ENCODE measurements at places on chromosomes 12 and 14.

- DNase-seq: peak; percentile 71
Observed at GRCh38 chr12:128551266-128551665, 272.5 kb downstream of the SLC15A4 start.

DNA sequence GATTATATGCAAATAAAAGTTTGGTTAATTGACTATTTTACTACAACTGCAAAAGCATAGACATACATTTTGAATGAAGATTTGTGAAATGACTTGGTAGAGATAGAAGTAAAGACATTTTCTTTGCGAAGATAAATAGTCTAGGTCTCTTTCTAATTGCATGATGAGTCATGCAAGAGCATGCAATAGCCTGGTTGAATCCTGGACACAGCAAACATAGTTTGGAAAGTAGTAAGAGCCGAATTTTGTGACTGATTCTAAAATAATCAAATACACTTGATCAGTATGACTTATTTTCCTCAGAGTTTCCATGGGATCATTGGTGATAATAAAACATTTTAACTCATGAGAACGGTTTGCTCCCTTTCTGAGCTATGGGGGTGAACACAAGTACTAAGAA lies 27.7 kb upstream of the CAND1 start:
- peak; percentile 16 for DNase-seq

- no peak for DNase-seq
Observed at GRCh38 chr14:26896447-26896846, 298.6 kb upstream of the NOVA1 start.

DNA sequence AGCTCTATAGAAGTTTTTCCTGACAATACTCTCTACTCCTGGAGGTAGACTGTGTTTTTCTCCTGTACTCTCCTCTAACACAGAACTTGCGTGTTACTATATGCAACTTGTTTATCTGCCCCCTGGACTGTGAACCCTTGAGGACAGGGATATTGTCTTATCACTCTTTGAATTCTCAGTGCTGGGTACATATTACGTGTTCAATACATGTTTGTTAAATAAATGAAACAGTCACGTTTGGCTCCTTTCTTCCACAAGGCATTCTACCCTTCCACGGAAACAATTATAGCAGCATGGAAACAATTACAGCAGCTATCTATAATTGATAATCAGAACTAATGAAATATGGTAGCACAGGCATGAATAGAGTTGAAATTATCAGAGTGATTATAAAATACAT lies 50.7 kb downstream of the CRADD start:
- DNase-seq: no peak

- no peak for DNase-seq
Observed at GRCh38 chr14:101708853-101709532, 52.5 kb upstream of the PPP2R5C start.

GRCh38 chr14:63180011-63180410 lies 24.2 kb upstream of the RHOJ start:
- DNase-seq: no peak

DNA sequence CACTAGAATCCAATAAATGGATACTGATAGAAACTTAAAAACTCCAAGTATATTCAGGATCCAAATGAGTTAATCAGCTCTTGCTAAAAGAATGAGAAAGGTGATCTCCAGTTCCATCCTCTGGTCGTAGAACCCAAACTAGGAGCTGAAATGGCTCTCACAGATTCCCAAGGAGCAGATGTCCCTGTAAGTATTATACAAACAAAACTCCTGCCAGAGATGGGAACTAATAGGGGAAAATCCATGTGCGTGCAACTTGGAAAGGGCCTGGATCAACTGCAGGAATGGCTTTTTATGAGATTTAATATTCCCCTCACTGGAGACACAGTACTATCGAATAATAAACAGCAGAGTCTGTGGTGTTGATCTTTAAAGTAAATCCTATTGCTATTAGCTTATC lies 309.2 kb upstream of the TBX3 start:
- DNase-seq: no peak

DNA sequence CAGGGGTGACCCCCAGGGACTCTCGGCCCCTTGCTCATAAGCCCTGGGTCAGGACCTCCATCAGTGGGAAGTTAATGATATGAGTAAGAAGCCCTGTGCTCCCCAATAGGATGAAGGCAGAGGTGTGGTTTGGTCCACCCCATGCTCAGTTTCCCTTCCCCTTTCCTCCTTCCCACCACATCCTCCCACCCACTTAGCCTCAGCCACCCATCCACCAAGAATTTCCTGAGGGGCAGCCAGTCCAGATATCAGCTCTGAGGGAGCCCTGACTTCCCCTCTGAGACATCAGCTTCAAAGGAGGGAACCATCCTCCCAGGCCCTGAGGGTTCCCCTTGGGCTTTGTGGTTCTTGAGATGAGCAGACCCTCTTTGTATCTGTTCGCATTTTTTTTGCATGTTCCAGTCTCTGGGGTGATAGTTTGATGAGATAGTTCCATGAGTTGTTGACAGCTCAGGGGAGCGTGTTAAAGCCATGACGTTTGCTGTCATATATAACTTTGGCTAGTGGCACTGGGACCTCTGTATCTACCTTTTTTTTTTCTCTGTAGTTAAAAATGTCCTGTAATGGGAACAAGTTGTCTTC lies 71.2 kb downstream of the LGMN start:
- DNase-seq: no peak

DNA sequence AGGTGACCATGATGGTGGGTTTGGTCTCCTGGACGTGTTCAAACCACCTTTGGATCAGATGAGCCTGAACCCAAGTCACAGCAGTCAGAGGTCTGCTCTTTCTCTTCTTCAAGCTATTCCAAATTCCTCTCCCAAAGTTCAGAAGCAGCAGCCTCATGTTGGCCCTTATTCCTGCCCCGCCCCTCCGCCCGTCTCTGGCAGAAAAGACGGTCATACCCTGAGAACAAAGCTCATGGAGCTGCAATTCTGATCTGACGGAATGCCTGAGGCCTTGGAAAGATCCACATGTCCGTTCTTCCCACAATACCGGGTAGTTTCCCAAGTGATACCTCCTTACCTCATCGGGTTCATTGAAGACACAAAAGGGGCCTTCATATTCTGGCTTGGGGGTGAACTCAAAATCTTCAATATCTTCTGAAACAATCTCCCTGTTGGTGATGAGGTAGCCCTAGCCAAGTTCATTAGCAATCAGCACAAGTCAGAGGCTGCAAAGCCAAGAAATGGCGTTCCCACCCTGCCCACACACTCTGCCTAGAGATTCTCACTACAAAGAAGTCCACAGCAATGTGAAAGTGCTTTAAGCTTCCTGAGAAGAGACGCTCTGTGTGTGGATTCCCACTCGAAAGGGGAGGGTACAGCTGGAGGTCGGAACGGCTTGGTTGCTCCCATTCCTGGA lies 11.2 kb downstream of the POLE start:
- DNase-seq: no peak

GRCh38 chr12:85779768-85780167 lies 56.4 kb downstream of the RASSF9 start:
- DNase-seq: peak; percentile 36

DNA sequence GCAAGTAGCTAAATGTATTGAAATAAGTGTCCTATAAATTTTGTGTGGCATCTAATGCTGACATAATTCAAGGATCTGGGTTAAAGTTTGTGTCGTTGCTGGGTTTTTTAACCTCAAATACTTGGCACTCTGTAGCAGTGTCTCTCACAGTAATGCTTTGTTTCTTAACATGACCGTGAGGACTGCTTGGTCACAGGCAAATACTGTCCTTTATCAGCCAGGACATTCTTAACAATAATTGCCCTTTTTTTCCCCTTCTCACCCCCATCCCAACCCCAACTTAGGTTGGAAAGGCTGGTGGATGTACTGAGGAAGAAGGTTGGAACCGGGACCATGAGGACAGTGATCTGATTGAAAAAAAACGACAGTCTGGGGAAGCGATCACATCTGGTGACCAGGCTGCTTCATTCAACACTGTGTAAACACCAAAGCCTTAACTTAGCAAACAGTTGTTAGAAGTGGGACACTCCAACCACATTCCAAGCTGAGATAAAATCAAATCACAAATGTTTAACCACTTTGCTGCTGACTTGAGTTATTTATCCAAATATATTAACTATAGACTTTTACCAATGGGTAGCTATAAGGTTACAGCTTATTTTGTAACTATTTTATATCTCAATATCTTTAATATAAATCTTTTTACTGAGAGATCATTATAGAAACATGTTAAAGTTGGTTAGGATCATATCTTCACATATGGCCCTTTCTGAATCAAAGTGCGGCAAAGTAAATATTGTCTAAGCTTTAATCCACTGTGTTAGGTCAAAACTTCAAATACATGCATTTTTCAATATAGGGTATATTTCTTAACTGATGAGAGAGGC lies 48.2 kb downstream of the FOXA1 start:
- no peak for DNase-seq

DNA sequence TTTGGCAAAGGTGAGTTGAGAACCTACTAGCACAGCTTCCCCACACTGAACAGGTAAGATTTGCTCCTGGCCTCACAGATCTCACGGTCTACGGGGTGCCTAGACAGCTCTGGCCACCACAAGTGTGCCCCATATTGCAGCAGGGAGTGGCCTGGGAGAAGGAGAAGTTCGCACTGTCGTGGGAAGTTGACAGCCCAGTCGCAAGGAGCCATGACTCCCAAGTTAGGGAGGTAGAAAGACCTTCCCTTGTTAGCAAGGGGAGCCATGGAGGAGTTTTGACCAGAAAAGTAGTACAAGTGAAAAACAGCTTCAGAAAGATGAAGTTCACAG lies 316.3 kb downstream of the BCL11B start:
- DNase-seq: no peak

DNA sequence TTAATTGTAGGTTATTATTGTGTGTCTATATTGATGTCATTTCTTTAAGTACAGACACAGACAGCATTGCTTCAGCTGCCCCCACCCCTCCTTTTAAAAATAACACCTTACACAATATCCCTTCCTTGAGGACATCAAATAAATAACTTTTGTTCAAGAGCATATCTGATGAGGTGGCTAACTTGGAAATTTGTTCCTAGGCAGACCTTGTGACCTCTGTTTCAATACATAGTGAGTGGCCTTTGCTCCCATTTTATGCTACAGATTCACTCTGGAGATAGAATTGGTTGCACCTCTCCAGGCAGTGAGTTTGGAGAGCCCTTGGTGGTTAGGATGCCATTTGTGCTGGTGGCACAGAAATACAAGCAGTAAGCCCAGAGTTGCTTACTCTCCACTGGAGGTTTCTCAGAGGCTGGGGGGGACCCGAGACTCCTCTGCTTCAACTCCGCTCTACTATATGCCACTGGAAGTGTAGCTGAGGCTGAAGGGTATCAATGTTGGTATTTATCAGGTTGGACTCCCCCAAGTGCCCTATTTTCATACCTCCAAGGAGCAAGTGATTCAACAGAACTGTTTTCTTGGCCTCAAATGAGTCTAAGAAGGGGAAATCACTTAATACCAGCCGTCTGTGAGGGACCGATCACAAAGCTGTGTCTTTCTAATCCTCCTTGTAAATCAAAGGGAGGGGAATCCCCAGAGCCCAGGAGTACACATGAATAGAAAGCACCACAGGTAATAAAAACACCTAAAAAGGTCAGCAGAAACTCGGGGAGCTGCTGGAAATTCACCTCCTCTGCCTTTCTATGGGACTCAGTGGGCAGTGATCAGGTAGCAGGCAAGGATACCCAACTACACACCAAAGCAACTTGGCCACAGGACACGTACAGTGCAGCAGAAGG lies 463.1 kb downstream of the RAD51B start:
- no peak for DNase-seq

GRCh38 chr14:39731912-39732311 lies 299.7 kb upstream of the FBXO33 start:
- no peak for DNase-seq

GRCh38 chr14:73116079-73116665 lies 20.1 kb upstream of the PSEN1 start:
- no peak for DNase-seq

GRCh38 chr12:11660624-11661023 lies 11.2 kb downstream of the ETV6 start:
- DNase-seq: no peak
